ENCODE measurements at places on chromosomes 13 and 19. TPM values are rescaled to one million over a fixed set of nuclear protein-coding genes. Genes with fewer than 3 reads are reported as not detected.

The KASH5 gene
- not detected for total RNA-seq

DNA sequence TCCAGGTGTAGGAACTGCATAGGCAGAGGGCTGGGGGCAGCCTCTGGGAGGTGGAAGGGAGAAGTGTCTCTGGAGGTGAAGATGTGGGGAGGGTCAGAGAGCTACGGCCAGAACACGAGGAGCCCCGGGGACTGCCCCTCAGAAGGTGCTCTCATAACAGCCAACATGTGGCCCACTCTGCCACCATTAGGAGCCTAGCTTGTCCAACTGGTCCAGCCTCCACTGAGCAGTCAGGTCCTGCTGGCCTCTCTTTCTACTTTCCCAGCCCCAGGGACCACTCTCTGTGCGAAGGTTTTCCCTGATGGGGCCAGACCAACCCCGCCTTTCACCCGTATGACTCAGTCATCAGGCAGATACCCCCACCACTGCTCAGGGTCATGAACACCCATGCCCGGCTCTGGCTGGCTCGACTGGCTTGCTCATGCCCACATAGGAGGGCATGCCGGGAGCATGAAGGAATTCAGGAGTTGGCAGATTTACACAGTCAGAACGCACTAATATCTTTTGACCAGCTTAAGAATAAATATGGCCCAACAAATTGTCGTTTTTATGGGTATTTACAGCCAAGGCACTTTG, 37.5 kb upstream of the C19orf12 start:
- no peaks in the 10 kb centered on the region for H3K36me3 ChIP-seq
- no peak for DNase-seq
- H3K27me3 ChIP-seq = no peaks in the 10 kb centered on the region
- no peak overlapping the region for H3K27ac ChIP-seq
- no peaks in the 10 kb centered on the region for H3K4me1 ChIP-seq

DNA sequence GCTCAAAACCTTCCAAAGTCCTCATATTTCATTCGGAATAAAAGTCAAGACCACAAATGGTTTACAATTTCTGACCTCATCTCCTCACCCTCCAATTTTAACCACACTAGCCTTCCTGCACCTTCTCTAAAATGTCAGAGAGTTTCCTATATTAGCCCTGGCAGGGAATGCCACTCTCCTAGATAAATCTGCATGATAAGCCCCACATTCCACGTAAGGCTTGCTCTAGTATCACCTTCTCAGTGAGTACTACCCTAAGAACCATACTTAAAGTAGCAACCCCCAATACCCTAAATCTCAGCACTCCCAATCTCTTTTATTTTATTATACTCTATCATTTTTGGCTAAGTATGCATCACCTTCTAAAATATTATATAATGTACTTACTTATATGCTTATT, 100.5 kb upstream of the SLITRK5 start:
- H3K27me3 ChIP-seq = no peaks in the 10 kb centered on the region
- H3K36me3 ChIP-seq = no peaks in the 10 kb centered on the region
- no peak overlapping the region for H3K4me3 ChIP-seq
- no peak overlapping the region for H3K27ac ChIP-seq

The NLRP9 gene
- total RNA-seq = not detected

The NALCN gene
- total RNA-seq = 1.5 TPM

Data from fibroblast of lung (primary cell).